ENCODE measurements at places on chromosomes 5 and 9.

- DNase-seq, result no peak
These were observed 5.4 kb upstream of the CNTRL start for GRCh38 chr9:121069396-121069795.

- no peak for DNase-seq
These were observed 93.7 kb downstream of the ENC1 start for GRCh38 chr5:74546796-74547195.

GRCh38 chr9:96619491-96620180 lies at the start of gene CDC14B:
TSS of gene CDC14B (minus strand) at chr9:96619843. CDS start at chr9:96619378, 465 bp downstream.
- DNase-seq, result peak; percentile 82

- DNase-seq, result no peak
These were observed 52.1 kb upstream of the CEMIP2 start for GRCh38 chr9:71820403-71820921.

GRCh38 chr5:72441862-72442540 lies 65.2 kb downstream of the ZNF366 start:
- no peak for DNase-seq

- DNase-seq, result no peak
These were observed 22.8 kb downstream of the RAB14 start for GRCh38 chr9:121178676-121179372.

GRCh38 chr9:79824265-79824664 lies 252.5 kb downstream of the TLE4 start:
- no peak for DNase-seq

- no peak for DNase-seq
These were observed 231.7 kb downstream of the FBXL7 start for GRCh38 chr5:15731699-15732098.

- no peak for DNase-seq
These were observed 66.1 kb downstream of the SPTLC1 start for GRCh38 chr9:92048924-92049625.

GRCh38 chr9:76756268-76756640 lies 8.0 kb upstream of the PCA3 start:
- DNase-seq, result no peak

- no peak for DNase-seq
These were observed 201.4 kb downstream of the SMARCA2 start for GRCh38 chr9:2216591-2216990.

- no peak for DNase-seq
These were observed 45.4 kb downstream of the NTNG2 start for GRCh38 chr9:132207215-132207614.

GRCh38 chr5:83283761-83284160 lies 187.8 kb upstream of the VCAN start:
- no peak for DNase-seq

DNA sequence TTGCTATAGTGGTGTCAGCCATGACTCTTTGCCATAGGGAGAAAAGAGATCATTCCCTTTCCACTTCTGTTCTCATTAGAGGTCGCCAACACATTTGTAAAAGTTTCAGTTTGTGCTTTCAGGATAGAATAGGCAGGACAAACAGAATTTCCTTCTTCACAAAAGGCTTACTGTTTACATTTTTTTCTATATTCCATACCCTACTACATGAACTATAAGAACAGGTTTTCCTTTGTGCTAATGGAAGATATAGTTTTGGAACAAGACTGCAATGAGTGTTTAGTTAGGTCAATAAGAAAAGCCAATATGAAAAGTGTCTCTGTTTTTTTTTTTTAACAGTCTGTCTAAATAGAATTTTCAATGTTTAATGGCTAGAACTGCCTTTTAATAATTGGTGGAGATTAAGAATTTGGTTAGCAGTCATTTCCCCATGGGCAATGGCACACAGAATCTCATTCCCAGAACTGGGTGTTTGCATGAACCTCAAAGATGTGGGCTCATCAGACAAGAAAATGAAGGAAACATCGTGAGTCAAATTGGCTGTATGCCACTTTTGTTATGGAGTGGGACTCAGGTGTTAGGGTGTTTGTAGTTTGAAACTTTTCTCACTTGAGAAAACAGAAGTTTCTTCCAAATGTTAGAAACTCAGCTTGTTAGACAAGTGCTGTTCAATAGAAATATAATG lies 75.2 kb upstream of the PRLR start:
- DNase-seq, result no peak

DNA sequence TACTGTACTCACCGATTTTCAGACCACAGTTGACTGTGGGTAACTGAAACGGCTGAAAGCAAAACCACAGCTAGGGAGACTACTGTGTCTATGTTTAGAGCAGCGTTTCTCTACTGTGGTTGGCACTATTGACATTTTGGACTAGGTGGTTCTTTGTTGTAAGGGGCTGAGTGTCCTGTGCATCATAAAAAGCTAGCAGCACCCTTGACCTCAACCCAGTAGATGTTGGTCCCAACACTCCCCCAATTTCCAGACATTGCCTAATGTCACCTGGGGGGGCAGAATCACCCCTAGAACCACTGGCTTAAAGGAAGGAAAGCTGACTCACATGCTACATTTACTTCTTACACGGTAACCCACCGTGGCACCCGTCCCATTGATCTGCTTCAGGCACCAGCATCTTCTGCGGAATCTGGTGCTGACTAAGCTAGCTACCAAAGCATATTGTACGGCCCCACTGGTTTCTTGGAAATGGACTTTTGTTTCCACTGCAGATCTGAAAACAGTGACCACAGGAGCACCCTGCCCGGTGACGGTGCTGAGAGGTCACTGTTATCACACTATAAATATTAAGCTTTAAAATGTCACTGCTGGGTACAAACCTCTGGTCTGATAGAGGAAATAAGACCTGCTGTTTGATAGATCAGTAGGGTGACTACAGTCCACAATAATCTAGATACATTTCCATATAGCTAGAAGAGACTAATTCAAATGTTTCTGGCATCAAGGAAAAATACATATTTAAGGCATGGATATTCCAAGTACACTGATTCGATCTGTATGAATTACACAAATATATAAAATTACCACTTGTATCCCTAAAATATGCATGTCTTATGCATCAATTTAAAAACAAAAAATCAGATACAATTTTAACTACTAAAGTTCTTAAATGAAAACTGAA lies 151.4 kb downstream of the HSD17B3 start:
- peak; percentile 17 for DNase-seq

DNA sequence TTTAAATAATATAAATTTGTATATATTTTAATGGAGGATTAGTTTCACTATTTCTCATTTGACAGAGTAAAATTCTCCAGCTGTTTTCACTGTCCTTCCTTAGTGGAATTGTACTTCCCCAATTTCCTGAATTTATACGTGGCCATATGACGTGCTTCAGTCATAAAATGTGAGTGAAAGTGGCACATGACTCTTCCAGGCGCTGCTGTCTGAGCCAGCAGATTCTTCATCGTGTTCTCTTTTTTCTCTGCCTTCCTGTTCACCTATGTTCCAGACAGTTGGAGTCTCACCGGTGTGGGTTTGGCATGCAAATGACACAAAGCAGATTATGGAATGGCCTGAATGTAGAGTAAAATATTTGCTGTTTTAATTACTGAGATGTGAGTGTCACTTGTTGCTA lies 684.1 kb downstream of the SEMA5A start:
- no peak for DNase-seq
